Stimulated activated CD4-positive, alpha-beta T cell treated with anti-CD3 and anti-CD28 coated beads, Interleukin-15, amount 100 ng/mL, for 1 hour (primary cell): ENCODE measurements at places on chromosomes 2 and 18.

DNA sequence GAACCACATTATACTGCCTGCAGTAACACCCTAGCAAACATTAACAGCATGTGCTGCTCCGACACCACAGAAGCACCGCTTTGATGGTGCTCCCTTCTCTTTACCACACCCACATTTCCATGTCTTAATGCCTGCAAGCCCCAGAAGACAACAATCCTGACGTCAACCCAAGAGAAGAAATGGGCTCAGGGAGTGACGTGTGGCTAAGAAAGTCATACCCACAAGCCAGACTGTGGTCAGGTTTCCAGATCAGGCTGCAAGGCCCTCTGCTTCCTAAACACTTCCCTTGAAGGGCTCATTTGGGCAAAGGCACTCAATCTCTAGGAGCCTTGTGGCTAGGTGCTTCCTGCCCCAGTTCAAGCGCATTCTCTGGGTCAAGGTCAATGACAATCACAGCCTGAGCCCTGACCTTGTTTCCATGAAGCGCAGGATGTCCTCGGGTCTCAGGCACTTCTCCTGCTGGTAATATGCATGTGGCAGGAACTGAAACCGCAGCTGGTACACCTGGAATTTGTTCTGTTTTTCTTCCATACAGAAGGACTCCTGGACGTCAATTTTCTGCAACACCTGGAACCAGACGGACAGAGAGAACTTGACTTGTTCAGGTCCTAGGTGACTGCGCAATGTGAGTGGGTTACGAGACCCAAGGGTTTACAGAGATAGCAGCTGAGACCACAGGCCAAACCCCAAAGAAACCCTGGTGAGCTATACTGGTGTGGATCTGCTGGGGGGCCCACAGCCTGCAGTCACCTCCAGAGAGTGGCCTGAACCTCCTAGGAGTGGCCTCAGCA is 67.2 kb downstream of the POLR1A start:
- peak; percentile 44 for DNase-seq

DNA sequence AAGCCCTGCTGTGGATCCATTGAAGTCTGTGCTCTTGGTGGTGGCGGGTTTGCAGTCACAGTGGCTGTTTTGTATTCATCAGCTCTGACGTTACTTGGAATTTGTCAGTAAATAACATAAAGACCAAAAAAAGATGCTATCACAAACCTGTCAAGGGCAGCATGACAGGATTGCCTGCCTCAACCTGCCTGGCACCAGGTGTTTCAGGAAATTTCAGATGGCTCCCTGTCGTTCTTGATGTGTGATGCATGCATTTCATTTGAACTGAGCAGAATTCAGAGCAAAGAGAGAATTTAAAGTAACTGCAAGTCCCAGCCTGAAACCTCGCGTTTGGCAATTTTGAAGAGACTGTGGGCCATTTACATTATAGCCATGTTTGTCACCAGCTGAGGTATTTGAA is 50.3 kb upstream of the EPC2 start:
- DNase-seq = no peak

DNA sequence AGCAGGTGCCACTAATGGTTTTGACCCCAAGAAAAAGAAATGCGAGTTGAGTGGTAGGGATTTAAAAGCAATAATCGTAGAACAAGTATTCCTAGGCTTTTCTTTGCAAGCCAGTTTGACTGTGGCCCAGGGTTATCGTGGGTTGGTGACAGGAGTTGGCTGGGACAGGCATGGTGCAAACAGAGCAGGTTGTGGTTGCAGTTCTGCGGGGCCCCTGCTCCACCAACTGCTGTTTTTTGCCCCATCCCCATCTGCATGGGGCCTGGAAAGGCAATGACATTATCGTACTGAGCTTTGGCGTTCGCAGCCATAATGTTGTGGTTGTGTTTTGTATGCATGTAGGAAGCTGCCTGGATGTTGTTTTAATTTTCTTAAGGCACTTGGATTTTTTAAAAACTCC is 274.0 kb downstream of the TSN start:
- no peak for DNase-seq

DNA sequence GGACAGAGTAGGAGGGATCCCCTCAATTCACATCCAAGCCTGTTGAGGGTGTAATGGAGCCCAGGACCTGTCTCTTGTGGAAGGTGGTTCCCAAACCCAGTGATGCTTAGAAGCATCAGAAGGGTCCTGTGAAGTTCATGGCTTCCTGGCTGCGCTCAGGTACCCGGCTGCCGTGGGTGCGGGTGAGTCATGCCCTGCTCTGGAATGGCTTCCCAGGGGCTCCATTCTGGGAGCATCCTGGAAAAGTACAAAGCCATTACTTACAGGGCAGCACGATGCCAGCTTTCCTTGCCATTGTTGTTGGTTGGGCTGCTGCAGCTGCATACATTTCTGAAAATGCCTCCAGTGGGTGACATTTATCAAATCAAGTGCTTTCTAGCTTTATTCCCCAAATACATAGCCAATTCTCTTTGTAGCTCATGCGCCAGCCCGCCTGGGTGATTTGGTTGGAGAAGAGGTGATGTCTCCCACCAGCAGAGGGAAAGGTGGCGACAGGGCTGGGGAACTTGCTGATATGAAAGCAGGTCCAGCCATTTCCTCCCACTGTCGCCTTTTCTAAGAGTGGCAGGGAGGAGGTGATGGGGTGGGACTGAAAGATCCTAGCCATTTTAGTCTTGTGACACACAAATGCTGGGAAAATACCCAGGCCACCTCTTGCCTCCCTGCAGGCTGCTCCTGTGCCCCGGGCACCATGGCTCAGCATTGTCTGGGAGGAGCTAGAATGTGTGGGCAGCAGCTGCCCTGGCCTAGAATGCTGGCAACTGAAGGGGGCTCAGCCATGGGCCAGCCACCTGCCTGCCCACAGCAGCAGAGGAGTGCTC is 65.9 kb upstream of the HPCAL1 start:
- no peak for DNase-seq

- DNase-seq = no peak
These were observed 21.5 kb upstream of the CPS1 start for GRCh38 chr2:210534879-210535278.

GRCh38 chr18:5998166-5998881 is 103.0 kb upstream of the TMEM200C start:
- no peak for DNase-seq

DNA sequence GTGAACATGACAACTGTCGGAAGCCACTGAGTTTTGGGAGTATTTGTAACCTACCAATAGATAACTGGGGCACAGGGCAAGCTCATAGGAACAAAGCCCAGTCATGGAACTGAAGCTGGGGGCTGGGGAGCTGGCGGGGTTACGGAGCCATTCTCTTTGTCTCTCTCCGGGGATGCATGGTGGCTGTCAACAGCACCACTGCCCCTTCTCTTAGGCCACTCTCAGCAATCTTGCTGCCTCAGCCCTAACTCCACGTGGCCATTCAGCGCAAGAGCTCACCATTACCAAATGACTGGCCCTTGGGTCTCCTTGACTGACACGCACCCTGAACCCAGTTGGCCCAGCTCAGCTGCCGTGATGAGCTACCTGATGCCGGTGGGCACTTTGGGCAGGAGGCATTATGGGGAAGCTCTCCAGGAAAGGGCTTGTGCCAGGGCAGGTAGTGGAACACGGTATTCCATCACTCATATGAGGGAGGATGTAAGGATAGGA is 33.6 kb upstream of the ODC1 start:
- no peak for DNase-seq

- no peak for DNase-seq
These were observed 210.9 kb upstream of the PKDCC start for GRCh38 chr2:41836948-41837347.

DNA sequence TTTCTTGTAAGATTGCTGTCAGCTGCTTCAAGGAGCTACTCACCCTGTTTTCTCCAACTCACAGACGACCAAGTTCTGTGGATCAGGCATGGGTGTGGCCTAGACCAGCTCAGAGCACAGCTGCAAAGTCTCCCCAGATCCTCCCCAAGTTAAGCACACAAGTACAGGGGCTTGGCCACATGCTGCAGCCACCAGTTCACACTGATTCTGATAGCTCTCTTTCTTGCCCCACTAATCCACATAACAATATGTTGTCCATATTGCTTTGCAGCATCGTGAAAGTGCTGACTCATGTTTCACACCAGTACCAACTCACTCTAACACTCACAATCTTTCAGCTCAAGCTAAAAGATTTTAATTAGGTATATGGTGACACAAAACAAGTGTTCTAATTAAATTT is 437.0 kb downstream of the PARD3B start:
- DNase-seq = no peak

- no peak for DNase-seq
These were observed 15.8 kb downstream of the ZNF236 start for GRCh38 chr18:76838182-76838581.

DNA sequence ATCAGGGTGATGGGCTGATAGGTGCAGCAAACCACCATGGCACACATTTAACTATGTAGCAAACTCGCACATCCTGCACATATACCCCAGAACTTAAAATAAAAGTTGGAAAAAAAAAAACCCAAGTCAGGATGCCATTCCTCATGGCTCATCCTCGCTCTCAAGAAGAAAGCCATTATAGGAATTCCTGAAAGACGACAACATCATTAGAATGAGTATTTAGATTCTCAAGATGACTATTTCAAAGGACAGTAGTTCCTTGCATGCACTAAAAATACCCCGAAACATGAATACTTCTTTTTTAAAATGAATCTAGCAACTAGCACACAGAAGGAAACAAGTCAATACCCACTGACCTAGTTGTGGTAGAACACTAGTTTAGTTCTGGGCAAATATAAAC is 285.8 kb upstream of the REV1 start:
- DNase-seq = no peak

DNA sequence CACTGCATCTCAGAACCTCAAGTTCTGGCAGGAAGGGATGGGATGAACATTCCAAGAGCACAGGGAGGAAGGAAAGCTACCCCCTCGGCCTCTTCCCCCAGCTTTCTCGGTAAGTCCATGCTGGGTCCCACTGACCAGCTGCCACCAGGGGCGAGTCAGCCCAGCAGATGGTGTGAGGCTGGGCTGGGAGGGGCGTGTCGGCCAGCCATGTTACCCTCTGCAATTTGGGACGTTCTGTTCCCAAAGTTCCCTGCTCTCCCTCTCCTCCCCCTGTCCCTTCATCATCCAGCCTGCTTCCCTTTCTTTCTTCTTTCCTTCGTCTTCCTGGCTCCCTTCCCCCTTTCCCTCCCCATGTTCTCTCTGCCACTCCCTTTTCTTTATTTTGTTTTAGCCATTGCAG is 74.3 kb upstream of the TNP1 start:
- DNase-seq = no peak

GRCh38 chr2:119441376-119442225 is 9.9 kb downstream of the TMEM37 start:
- DNase-seq = no peak
